ENCODE measurements at places on chromosomes 1 and 21.

DNA sequence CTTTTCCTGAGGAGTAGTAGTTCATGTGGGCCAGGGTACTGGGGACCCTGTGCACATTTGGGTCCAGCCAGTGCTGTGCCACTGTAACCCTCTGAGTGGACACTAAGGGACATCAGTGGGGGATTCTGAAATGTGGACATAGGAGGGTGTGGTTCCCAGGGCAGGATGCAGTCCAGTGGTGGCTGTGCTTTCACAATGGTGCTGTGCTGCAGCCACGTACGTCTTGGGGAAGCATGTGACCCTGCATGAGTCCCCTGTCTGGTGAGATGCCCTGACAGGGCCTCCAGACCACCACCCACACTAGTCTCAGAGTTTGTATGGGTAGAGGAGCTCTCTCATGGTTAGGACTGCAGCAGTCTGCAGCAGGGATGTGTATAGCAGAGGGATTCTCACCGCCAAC is 37.8 kb upstream of the WNT2B start:
- no peak for DNase-seq

DNA sequence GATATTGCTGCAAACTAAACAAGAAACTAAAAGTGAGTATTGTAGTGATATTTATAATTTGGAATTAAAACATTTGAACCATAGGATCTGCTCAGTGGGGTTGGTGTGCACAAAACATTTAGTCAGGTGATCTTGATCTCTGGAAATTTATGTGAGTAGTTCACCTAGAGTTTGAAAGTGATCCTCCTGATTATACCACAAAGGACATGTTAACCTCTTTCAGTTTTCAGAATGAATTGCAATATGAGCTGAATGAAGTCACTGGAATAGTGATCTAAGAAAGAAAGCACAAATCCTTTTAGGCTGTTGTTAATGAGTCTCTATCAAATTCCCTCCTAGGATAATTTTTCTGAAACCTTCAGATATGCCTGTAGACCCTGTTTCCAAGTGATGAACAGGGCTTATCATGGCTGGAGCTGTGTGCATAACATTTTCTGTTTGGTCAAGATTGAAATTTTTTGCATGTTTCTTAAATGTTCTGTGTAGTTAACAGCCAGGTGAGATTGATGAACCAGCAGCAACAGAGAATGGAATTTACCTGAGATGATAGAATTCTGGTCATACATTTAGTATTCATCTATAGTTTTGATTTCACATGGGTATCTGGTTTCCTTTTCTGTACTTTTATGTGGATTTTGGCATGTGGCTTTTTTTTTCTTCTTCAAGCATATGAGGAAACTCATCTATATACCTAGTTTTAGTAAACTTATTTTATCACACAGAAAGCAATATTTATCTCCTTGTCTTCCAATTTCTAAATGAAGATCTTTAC is 25.5 kb downstream of the CDC14A start:
- DNase-seq, result no peak

- DNase-seq, result no peak
Observed at GRCh38 chr1:151635479-151636072, 23.7 kb downstream of the SNX27 start.

GRCh38 chr21:44934797-44935532 is 4.9 kb upstream of the SLX9 start:
- DNase-seq, result no peak

- DNase-seq, result no peak
Observed at GRCh38 chr1:11298390-11299224, 25.6 kb downstream of the UBIAD1 start.

- DNase-seq, result no peak
Observed at GRCh38 chr1:239956263-239956662, 135.4 kb upstream of the FMN2 start.

- DNase-seq, result no peak
Observed at GRCh38 chr1:84403347-84403746, 5.1 kb downstream of the DNASE2B start.

- DNase-seq, result no peak
Observed at GRCh38 chr1:215376544-215377264, 190.4 kb upstream of the KCTD3 start.

- DNase-seq, result no peak
Observed at GRCh38 chr1:55211863-55212262, 3.3 kb downstream of the USP24 start.

Measured in activated T-helper 1 cell treated with anti-CD3 and anti-CD28 coated beads, Interleukin-2, amount 50 U/mL, for 16 hours (primary cell).